Pancreas (tissue), 10 donors: ENCODE measurements at places on chromosomes 16 and 17. TPM values are rescaled to one million over a fixed set of nuclear protein-coding genes. Genes with fewer than 3 reads are reported as not detected.
A peak's percentile ranks its signal among the peaks of the same experiment; 100 is the strongest.

Gene OTOP3
- total RNA-seq = 0.15 TPM

Gene NPIPB9
- 0.98 TPM for total RNA-seq

Gene ABCA3
- 16.3 TPM for total RNA-seq

Gene FBXL16
- total RNA-seq = 1.4 TPM

Gene SLC2A4
- total RNA-seq = 0.32 TPM

DNA sequence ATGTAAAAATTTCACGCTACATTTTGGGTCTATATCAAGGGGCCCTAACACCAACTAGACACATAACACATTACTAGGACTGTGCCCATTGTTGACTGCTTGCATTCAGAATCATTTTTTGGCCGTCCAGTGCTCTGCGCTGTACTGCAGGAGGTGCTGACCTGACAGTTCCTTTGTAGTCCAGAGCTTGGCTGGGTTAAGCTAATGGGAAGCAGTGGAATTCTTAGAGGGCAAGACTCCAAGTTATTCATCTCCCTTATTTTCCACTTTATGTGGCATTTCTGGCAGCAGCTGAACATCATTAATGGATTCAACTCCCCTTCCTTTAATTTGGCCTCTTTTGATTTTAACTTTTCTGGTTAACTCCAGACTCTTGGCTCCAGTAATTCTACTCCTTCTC, 351.7 kb downstream of the CDH8 start:
- H3K27ac ChIP-seq = no peak overlapping the region
- no peak overlapping the region for H3K4me3 ChIP-seq
- H3K27me3 ChIP-seq = no peaks in the 10 kb centered on the region
- no peaks in the 10 kb centered on the region for H3K36me3 ChIP-seq
- H3K4me1 ChIP-seq = no peaks in the 10 kb centered on the region

DNA sequence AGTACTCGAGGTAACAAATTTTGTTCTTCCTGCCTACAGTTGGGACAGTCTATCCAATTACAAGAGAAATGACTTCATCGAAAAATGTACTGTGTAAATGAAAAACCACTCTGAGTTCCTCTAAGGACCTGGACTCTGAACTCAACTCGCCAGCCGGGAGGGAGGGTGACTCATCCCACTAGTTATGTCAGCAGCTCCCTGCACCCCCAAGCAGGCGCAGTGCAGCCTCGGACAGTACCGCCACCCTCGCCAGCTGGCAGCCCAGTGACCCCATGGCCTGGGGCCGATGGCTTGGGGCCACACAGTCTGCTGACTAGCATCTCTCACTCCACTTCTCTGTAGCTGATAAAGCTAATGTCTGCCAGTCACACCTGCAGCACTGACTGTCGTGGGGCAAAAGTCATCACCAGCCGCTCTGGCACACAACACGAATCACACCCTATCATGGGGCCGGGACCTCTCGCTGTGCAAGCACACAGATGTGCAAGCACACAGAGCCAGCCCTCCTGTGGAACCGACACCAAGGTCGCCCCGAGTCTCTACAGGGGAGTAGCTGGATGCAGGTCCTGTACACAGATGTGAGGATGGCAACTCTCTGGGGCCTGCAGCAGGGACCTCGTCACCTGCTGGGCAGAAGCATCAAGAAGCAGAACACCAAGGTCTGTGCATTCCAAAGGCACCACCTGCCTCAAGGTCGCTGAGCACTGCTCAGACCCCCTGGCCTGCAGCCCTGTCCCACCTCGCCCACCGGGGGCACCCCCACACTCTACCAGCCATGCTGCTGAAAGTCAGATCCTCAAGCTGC, 5.7 kb downstream of the CSNK1D start:
- peaks cover 45% of the 10 kb centered on the region for H3K4me1 ChIP-seq
- DNase-seq = peak; percentile 90
- H3K4me3 ChIP-seq = no peak overlapping the region
- peak overlapping the region; percentile 86 for H3K27ac ChIP-seq
- H3K27me3 ChIP-seq = no peaks in the 10 kb centered on the region
- no peaks in the 10 kb centered on the region for H3K36me3 ChIP-seq

DNA sequence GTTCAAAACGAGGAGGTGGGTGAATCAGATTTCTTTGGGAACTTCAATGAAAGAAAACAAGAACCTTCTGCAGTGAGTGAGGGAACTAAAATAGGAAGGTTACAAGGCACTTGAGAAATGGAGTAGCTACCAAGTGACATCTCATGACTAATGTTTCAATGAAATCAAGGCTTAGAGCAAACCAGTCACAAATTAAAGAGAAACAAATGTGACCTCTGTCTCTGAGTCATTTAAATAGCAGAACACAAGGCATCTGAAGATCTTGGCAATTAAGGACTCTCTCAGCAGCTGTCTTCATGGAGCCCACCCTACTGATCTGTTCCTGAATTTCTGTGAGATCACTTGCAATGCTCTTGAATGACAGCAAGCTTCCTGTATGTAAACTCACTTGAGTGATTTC, 109.5 kb downstream of the CDH11 start:
- no peak overlapping the region for H3K27ac ChIP-seq
- H3K27me3 ChIP-seq = no peaks in the 10 kb centered on the region
- no peaks in the 10 kb centered on the region for H3K4me1 ChIP-seq
- H3K4me3 ChIP-seq = no peak overlapping the region
- H3K36me3 ChIP-seq = no peaks in the 10 kb centered on the region

DNA sequence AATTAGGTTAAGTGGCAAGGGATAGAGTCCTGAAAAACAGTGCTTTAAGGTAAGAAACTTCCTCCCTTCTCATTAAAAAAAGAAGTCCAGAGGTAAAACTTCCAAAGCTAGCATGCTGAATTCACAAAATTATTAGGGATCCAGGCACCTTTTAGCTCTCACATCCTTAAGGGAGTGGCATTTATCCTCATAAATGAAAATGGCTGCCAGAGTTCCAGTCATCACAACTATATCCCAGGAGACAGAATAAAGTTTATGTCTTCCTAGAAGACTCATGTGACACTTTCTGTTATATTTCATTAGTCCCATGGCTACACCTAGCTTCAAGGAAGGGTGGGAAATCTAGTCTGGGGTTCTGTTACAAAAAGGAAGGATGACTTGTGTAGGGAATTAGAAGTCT, 23.3 kb upstream of the ADORA2B start:
- no peak for DNase-seq
- no peaks in the 10 kb centered on the region for H3K4me1 ChIP-seq
- H3K27me3 ChIP-seq = no peaks in the 10 kb centered on the region
- no peak overlapping the region for H3K27ac ChIP-seq
- no peak overlapping the region for H3K4me3 ChIP-seq

GRCh38 chr17:48169926-48170325, 62.4 kb downstream of the SNX11 start:
- DNase-seq = no peak
- peaks cover 2% of the 10 kb centered on the region for H3K4me1 ChIP-seq
- H3K36me3 ChIP-seq = no peaks in the 10 kb centered on the region
- no peaks in the 10 kb centered on the region for H3K27me3 ChIP-seq
- no peak overlapping the region for H3K4me3 ChIP-seq

- H3K27ac ChIP-seq = no peak overlapping the region
- no peaks in the 10 kb centered on the region for H3K27me3 ChIP-seq
- H3K36me3 ChIP-seq = no peaks in the 10 kb centered on the region
- DNase-seq = no peak
Observed at GRCh38 chr17:28773736-28774135, 29.9 kb downstream of the TRAF4 start.

DNA sequence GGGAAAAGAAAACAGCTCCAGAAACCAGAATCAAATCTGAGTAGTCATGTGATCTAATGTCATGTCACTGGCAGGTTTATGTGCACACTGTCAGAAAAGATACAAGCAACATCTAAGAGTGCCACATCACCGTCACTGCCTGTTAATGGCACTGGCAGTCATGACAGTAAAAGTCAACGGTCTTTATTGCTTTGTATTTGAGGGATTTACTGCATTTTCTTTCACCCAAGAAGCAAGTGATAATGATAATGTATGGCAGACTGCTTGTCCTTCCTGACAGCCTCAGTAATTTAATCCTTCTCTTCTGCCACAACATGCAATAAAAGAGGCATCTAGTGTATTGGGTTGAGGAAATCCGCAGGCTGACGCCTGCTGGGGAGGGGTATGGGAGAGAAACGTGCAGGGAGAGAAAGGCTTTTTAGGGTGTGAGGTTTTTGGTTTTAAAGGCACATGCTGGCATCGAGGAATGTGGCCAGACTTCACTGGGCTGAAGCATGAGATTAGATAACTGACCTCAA, 92.4 kb downstream of the RPGRIP1L start:
- H3K4me1 ChIP-seq = no peaks in the 10 kb centered on the region
- H3K27me3 ChIP-seq = no peaks in the 10 kb centered on the region
- no peaks in the 10 kb centered on the region for H3K36me3 ChIP-seq
- no peak for DNase-seq
- no peak overlapping the region for H3K4me3 ChIP-seq

DNA sequence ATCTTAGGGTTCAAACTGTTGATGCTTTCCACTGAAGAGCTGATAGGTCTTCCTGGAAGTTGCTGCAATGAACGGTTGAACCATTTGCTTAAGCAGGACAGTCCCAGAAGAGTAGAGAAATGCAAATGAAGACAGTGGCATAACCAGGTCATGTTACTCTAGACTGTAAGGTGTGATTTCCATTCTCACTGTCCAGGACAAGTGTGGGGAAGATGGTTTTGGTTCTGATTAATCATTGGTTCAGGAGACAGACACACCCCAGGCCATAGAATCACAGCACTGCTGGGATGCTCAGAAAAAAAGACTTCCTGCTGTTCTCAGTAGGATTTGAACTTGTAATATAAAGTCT, 34.8 kb upstream of the XYLT2 start:
- no peak overlapping the region for H3K27ac ChIP-seq
- no peaks in the 10 kb centered on the region for H3K27me3 ChIP-seq
- H3K36me3 ChIP-seq = no peaks in the 10 kb centered on the region
- no peaks in the 10 kb centered on the region for H3K4me1 ChIP-seq
- DNase-seq = no peak
- no peak overlapping the region for H3K4me3 ChIP-seq

- peaks cover 5% of the 10 kb centered on the region for H3K27me3 ChIP-seq
- peak; percentile 19 for DNase-seq
- H3K27ac ChIP-seq = no peak overlapping the region
- no peaks in the 10 kb centered on the region for H3K4me1 ChIP-seq
Observed at GRCh38 chr17:77011173-77012011, 129.4 kb upstream of the SEC14L1 start.

- peak; percentile 91 for DNase-seq
- H3K27ac ChIP-seq = peak within 1 kb of the TSS; percentile 90
- peak within 1 kb of the TSS; percentile 54 for H3K4me3 ChIP-seq
- H3K4me1 ChIP-seq = no peaks in the 10 kb centered on the region
- H3K27me3 ChIP-seq = no peaks in the 10 kb centered on the region
Observed at GRCh38 chr16:88785106-88785924, at the start of gene PIEZO1. PIEZO1 (minus strand) TSS chr16:88785220; CDS start chr16:88784964, 256 bp downstream.

GRCh38 chr17:77326636-77327035, 185.9 kb downstream of the SEC14L1 start:
- peak; percentile 5 for DNase-seq
- no peaks in the 10 kb centered on the region for H3K4me1 ChIP-seq
- no peak overlapping the region for H3K4me3 ChIP-seq
- H3K36me3 ChIP-seq = no peaks in the 10 kb centered on the region

DNA sequence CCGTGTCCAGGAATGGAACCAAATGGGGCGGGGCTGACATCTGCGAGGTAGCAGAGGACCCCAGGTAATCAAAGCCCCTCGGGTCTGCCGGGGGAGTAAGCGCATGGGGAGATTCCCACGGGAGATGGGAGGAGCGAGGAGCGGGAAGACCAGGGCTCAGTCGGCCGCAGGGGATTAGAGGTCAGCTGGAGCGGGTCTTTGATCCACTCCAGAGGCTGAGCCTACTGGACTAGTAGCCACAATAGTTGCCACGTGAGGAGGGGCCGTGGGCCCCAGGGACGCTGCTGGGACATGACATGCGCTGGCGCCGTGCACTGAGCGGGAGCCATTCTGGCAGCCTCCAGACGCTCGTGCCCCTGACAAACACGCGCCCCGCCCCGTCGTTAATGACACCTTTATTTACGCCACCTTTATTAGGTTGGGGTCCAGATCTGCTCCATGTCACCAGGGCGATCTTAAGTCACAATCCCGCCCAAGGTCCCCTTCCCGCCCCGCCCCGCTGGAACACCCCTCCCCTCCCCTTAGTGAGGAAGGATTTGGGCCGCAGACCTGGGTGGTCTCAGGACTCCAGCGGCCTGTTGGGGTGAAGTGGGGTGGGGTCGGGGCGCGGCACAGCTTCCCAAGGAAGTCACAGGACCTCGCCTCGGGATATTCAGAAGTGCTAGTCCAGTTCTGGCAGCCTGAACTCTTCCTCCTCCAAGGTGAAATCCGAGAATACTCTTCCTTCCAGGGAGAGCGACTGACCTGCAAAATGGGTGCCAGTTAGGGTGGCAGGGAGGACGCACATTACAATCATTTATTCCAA, 15.0 kb downstream of the PPY start:
- peak; percentile 69 for DNase-seq
- no peaks in the 10 kb centered on the region for H3K4me1 ChIP-seq
- H3K27me3 ChIP-seq = no peaks in the 10 kb centered on the region
- no peak overlapping the region for H3K27ac ChIP-seq
